ENCODE measurements at places on chromosomes 11 and 22.
A peak's percentile ranks its signal among the peaks of the same experiment; 100 is the strongest.

- DNase-seq = no peak
These were observed 76.2 kb downstream of the PTPRJ start for GRCh38 chr11:48056325-48057183.

DNA sequence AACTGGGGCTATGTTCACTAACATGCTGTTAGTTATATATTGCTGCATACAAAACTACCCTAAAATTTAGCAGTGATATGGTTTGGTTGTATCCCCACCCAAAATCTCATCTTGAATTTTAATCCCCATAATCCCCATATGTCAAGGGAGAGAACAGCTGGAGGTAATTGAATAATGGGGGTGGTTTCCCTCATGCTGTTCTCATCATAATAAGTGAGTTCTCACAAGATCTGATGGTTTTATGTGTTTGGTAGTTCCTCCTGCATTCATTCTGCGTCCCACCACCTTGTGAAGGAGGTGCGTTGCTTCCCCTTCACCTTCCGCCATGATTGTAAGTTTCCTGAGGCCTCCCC is 10.0 kb upstream of the PATL1 start:
- DNase-seq = no peak

GRCh38 chr11:74490941-74491340 is 2.6 kb downstream of the LIPT2 start:
- no peak for DNase-seq

GRCh38 chr11:75949023-75949672 is 134.1 kb downstream of the UVRAG start:
- no peak for DNase-seq

DNA sequence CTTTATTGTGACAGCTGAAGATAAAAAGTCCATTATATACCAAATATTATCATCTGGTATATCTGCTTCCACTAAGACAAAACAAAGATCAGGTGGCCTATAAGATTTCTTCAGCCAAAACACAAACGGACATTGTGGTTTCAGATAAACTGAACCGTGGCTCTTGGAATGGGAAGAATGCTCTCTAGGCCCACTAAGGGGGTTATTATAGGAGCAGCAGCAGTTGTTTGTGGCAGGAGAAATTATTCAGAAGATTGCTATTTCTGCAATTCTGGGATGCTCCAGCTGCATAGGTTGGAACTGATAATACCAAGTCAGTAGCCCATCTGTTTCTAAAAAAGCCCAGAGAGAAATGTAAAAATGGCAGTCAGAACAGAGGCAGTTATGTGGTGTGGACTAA is 145.3 kb downstream of the NCAM1 start:
- peak; percentile 3 for DNase-seq

GRCh38 chr11:27139742-27140367 is 99.2 kb downstream of the BBOX1 start:
- no peak for DNase-seq

GRCh38 chr11:112268406-112268805 is 7.7 kb upstream of the PLET1 start:
- DNase-seq = no peak

GRCh38 chr22:31140746-31141145 is 438 bp upstream of the PLA2G3 start:
- DNase-seq = no peak

GRCh38 chr11:62881579-62882430 is 1.1 kb downstream of the SLC3A2 start:
- DNase-seq = peak; percentile 87

GRCh38 chr22:19579880-19580279 is 55.7 kb upstream of the CLDN5 start:
- DNase-seq = no peak

DNA sequence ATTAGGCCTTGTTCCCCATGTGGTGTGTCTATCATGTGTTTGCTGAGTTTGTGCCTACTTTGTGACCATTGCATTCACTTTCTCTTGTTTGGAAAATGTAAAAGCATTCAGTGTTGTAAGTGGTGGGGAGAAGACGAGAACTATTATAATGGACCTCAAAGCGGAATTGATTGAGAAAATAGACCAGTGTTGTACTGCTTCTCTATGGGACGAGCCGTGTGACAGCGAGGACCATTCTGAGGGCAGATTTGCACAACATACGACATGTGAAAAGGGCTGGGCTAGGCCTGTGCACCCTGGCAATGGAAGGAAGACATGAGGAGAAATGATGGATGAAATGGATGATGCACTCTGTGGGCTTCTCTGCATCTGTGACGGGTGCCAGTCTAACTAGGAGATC is 233.5 kb downstream of the DSCAML1 start:
- DNase-seq = no peak

GRCh38 chr11:6129011-6129410 is 21.5 kb downstream of the OR56B4 start:
- no peak for DNase-seq

GRCh38 chr11:130622141-130622542 is 173.7 kb downstream of the ADAMTS15 start:
- no peak for DNase-seq

DNA sequence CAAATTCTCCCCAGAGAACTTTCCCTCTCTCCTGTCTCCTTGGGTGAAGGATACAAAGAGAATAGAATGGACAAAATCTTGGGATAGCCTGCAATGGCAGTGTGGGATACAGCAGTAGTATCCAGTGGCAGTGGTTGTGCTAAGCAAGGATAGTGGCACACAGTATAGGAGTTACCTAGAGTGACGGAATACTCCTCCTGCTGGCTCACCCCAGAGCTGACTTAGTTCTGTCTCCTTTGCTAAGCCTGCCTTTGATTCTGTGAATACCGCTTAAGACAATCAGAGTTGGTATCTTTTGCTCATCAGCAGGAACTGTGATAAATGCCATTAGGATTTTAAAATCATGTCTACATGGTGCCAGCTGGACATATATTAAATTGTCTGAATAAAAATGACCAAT is 404.3 kb downstream of the JRKL start:
- no peak for DNase-seq

GRCh38 chr11:8744423-8744822 is 61.8 kb downstream of the RPL27A start:
- no peak for DNase-seq

DNA sequence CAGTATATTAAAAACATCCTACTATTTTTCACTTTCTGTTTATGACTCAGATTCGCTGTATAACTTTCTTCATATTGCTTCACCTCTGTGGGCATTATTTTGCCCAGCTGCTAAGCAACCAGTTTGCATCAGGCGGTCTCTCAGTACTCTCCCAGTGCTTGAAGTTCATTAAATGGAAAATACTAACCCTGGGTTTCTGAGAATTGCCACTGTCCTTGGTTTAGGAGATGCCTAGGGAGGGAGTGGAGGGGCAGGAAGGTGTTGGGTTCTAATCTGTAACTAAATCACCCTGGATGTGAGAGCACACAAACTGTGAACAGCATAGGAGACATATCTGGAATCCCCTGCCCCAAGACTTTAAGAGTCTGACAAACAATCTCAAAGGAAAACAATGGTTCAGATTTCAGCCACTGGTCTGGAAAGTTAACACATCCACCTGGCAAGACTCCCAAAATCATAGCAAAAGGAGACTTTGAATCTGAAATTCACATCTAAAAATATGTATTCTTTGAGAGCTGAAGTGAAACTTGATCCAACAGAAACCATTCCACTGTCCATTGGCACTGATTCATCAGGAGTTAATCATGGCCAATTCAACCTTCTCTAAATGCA is 540.0 kb downstream of the SOX6 start:
- DNase-seq = peak; percentile 87

GRCh38 chr11:119194811-119195440 is 9.7 kb downstream of the NHERF4 start:
- DNase-seq = no peak

DNA sequence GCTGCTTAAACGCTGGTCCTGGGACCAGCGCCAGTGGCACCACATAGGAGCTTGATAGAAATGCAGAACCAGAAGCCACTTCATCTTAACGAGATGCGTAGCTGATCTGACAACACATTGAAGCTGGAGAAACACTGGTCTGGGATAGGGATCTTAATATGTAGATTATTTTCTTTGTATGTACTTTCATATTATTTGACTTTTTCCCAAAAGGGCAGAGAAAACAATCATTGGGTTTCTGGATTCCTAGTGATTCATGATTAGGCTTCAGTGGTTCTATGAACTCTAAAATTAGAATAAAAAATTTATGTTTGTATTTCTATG is 12.3 kb downstream of the MPEG1 start:
- DNase-seq = no peak

- no peak for DNase-seq
These were observed 41.8 kb upstream of the DLAT start for GRCh38 chr11:111983187-111983986.

- DNase-seq = no peak
These were observed 235.6 kb downstream of the KCNA4 start for GRCh38 chr11:29781268-29781667.

DNA sequence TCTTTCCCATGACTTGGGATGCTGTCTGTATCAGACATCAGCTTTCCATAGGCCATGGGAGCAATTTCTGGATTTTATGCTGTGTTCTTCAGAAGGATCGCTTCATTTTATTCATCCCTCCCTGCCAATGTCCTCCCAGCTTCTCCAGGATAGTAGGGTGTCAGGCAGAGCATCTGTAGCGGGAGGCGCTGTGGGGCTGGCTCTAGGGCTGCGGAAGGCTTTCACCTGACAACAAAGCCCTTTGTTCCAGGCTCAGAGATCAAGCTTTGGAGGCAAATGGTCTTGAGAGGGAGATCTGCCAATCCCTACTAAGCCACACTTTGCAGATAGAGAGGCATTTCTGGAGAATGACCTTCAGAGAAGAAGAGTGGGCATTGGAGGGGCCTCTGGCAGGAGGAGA is 29.5 kb upstream of the FTH1 start:
- no peak for DNase-seq

GRCh38 chr22:37199760-37200108 is 11.7 kb upstream of the C1QTNF6 start:
- no peak for DNase-seq

- DNase-seq = no peak
These were observed 181.6 kb downstream of the SHANK2 start for GRCh38 chr11:71070490-71071453.

- DNase-seq = no peak
These were observed 10.9 kb downstream of the MRGPRF start for GRCh38 chr11:69002110-69002569.

DNA sequence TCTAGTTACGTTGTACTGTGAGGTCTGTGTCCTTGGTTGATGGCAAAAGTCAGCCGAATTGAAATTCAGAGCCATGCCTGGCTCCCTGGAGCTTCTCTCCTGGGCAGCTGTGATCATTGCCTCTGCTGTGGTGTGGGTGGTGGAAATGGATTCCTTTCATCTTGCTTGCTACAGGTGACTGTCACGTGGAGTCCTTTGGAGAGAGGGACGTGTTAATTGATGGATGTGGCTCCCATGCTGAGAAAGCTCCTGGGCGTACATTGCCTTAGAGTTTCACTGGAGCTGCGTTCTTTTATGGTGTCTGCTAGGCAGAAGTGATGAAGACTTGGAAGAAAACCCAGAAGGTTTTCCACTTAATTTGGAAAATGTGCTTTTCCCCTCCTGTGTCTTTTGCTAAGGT is 41.9 kb upstream of the PPP6R3 start:
- no peak for DNase-seq

- no peak for DNase-seq
These were observed 3.7 kb downstream of the SHANK2 start for GRCh38 chr11:71248656-71249055.
